Thoracic aorta (tissue), 2 donors: ENCODE measurements at places on chromosomes 3 and 15.

DNA sequence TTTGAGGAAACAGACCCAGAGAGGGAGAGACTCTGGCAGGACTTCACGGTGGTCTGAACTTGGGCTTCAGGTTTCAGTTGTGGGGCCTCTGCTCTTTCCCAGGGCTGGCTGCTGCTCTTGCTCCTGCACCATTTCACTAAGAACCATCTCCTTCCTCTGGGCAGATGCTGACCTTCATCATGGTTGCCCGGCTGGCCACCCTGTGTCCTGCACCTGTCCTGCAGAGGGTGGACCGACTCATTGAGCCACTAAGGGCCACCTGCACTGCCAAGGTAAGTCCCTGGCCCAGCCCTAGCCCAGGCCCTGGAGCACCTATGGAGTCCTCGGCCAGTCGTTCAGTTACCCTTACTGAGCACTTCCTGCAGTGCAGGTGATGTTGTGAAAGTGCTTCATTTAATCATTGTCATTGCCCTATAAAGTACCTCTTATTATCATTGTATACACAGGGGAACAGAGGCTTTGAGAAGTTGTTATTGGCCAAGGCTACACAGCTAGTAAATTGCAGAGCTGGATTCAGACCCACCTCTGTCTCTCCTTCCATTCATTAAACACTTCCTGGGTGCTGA, 10.0 kb downstream of the RPL32 start:
- no peak for DNase-seq

DNA sequence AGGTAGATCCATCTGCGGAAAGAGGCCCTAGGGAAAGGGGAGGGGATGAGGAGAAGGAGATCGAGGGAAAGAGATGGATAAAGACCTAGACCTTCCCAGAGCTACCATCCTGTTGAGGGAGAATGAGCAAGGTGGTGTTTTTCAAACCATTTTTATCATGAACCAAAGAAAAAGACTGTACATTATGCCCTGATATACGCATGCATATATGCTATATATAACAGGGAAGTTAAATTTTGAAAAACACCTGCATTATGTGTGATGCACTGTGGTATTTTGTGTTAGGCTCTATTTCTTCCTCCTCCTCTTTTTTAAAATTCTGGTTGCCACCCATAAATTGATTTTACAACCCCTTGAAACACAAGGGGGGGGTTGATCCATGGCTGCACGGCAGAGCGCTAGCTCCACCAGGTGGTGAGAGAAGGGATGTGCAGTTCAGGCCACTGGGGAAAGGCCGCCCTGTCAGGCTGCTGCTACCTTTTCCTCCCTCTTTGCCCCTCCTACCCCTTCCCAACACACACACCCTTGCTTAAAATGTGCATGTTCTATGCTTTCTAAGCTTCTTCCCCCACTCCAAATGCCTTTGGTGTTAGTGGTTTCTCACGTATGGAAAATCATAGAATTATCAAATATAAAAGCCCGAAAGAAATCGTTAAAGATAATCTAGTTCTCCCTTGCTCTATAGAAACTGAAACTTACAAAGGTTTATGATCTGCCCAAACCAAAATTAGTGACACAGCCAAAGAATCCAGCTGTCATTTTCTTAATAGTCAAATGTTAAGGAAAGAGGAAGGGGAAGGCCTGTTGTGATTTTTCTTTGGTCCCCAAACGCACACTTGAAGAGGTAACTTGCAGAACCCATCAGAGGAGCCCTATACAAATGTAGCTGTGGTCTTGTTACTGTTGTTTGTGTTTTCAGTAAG, 262.0 kb upstream of the UMPS start:
- DNase-seq = no peak

GRCh38 chr15:61890106-61890505, 170.1 kb downstream of the VPS13C start:
- DNase-seq = no peak

GRCh38 chr3:124714223-124714853, 15.9 kb upstream of the UMPS start:
- no peak for DNase-seq

DNA sequence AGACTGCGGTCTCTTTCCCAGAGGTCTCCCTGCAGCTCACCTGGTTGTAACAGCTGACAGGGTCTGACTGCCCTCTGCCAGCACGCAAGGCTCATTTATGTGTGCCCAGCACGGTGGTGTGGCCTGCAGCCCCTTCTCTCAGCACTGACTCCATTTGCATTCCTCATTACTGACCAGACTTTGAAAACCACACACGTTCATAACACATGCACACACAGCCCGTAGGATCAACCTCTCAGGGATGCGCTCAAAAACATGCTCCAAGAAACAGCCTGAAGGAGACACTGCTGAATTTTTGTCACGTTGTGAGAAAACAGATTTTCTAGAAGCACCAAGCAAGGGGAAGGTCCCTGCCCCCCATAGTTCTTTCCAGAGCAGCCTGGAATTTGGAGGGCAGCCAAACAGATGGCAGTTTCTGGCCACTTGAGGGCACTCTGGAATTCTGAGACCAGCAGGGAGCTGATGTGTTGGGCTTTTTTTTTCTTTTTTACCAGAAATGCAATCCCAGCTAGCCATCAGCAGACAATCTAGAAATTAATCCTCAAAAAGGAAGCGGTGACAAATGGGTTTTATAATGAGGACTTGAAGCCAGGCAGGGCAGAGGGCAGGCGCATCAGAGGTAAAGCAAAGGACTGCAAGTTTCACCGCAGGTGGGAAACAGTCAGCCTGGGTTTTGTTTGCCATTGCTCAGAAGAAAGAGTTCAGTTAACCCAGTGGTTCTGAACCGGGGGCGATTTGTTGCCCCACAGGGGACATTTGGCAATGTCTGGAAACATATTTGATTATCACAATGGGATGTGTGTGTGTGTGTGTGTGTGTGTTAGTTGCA, 170.5 kb upstream of the PROK2 start:
- DNase-seq = peak; percentile 41

DNA sequence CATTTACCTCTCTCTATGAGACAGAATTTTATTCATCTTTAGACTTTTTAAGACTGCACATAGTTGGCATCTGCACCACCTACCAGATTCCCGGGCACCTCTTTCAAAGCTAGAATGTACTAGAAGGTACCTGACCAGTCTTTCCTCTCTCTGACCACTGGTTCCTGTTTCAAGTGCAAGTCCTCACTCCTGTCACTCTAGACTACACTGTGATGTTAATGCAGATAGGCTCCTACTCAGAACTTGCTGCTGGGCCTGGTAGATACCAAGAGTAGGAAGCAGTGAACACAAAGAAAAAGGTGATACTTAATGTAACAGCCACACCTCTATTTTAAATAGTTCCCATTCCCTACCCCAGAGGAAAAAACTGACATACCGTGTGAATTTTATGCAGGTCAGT, 8.1 kb upstream of the TCAIM start:
- DNase-seq = no peak

DNA sequence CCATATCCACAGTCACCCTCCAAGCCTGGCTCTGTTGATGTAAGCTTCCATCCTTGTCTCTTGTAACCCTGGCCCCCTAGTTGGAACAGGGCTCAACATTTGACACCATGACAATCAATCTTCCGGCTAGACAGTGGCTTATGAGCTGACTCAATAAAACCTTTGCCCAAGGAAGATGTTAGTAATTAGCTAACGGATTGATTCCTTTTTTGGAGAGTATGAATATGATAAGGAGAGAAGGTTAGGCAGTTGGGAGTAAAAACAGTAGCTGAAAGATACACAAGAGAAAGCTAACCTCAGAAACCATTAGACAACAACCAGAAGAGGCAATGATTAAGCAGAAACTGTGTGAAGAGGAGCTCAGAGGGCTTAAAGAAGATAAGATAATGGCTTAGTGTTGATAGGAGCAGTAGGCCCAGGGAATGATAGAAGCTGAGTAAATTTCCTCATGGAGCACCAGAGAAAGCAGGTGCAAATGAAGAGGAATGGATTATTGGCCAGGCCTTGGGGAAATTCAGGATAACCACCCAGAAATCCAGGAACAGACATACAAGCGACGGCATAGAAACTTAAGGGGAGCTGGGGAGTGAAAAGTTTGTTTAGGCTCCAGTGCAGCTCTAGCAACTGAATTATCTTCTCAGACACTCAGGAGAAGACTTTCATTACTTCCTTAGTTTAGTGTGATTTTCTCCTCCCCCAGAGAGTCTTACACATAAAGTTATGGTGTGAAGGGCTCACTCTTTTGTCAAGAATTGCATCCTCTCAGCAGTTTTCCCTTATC, 7.8 kb upstream of the RFX7 start:
- no peak for DNase-seq

GRCh38 chr3:168384990-168385389, 289.3 kb upstream of the GOLIM4 start:
- no peak for DNase-seq

GRCh38 chr3:53114011-53114400, 16.2 kb downstream of the RFT1 start:
- peak; percentile 42 for DNase-seq

DNA sequence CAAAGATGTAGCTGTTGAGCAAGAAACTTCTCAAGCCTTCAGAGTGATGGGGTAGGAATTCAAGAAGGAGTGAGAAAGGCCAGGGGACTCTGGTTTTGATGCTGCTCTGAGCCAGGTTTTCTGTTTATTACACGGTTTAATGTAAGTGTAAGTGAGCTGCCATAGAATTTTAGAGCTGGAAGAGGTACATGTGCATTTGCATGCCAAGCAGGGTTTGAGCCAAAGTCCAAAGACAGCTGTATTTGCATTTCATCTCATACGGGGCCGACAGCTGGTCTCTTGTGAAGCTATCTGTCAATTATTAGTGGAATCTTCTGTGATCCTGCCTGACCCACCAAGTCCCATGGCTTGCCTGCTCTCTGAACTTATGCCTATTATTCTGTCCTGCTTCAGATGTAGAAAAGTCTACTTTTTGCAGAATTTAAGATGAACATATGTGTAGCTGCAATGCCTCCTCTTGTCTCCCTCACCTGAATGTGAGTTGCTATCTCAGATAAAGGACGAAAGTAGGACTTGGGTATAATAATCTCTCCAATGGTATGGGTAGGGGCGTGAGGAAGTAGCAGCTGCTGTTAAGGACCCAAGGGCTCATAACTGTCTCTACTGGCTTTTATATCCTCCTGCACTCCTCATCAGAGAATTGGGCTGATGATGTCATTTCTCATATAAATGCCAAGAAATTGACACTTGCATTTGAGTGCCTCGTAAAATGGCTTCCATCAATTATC, 160.0 kb downstream of the SQOR start:
- DNase-seq = no peak

DNA sequence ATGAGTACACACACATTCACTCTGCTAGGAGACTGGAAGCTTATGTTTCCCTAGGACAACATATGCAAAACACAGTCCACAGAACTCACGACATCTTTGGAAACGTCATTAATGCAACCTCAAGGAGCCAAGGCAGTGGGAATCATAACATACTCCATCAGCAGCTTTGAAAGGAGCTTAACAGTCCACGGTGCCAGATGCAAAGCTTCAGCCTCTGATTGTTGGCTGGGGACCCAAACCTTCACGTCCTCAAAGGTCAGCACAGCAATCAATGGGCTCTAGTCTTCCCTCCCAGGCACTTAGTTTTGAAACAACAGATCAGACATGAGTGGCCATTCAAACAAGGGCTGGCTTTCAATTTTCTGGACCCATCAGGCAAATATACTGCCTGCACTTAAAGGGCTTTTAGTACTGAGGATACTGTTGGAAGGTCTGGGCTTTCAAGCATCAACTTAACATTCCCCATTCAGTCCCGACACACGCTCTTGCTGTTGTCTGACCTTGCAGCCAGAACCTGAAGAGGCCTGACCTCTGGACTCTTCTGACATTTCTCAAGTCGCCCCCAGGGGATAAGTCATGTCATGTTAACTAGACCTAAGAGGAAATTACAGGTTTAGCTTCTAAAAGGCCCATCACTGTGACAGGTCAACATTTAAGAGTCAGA, 223.0 kb downstream of the PDZRN3 start:
- DNase-seq = no peak

- DNase-seq = no peak
These were observed 13.5 kb upstream of the KCNMB3 start for GRCh38 chr3:179264449-179264848.

- no peak for DNase-seq
These were observed 49.4 kb downstream of the GTF2E1 start for GRCh38 chr3:120791913-120792312.

- DNase-seq = no peak
These were observed 332.8 kb downstream of the ULK4 start for GRCh38 chr3:41629072-41629471.

DNA sequence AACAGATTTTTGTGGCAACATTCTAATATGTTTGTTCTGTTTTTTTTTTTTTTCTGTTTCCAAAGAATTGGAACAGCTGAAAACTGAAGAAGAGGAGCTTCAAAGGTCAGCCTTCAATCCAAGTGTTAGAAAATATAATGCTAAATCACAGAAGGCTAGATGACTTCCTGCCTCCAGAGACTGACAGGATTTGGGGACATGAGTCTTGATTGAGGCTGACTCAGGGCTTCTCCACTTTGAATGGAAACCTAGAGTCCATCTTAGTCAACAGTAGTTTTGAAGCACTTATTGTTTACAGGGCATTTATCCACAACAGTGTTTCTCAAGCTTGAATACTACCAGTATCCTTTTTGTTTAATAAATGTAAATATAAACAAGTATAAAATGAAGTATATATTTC, 44.5 kb upstream of the RAD51 start:
- no peak for DNase-seq

DNA sequence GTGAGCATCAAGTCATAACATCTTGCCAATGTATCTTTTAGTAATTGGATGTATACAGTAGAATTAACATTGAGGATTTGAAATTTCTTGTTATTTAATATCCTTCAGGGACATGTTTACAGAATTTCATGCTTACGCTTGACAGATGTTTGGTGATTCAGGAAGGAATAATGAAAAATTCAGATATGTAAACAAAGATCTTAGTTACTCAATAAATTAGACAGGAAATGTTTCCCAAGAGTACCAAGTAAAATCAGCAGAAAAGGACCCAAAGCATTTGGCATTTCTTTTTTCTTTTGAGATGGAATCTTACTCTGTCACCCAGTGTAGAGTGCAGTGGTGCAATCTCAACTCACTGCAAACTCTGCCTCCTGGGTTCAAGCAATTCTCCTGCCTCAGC, 4.7 kb upstream of the COL6A5 start:
- DNase-seq = no peak

DNA sequence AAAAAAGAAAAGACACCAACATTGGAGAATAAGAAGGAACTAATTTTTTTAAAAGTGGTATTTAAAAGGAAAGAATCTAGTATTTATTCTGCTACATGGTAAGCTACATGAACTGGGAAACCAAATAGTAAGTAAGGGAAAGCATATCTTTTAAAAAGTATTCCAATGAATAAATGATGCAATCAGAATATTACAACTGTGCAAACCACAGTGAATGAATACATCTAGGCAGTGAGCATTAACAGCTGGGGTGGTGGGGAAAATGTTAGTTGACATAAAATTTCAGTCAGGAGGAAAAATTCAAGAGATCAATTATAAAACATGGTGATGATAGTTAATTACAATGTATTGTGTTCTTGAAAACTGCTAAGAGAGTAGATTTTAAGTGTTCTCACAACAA, 16.9 kb downstream of the ICE2 start:
- no peak for DNase-seq

DNA sequence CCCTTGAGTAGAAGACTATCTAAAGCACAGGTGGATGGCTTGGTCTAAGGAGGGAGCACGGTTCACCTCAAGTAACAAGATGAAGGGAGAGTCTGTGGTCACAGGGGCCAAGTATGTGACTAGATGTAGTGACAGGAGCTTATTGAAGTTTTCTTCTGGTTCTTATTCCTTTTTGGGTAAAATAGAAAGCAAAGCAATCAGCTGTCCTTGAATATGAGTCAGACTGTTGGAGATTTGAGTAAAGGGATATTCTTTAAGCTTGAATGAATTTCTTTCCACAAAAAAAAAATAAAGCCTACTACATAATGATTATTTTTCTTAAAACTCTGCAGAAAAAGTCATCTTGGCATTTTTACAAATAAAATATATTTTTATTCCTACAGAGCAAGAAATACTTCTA, 1.5 kb upstream of the CNTN6 start:
- DNase-seq = no peak
